ENCODE measurements at places on chromosomes 3 and 15. TPM values are rescaled to one million over a fixed set of nuclear protein-coding genes. Genes with fewer than 3 reads are reported as not detected.
A peak's percentile ranks its signal among the peaks of the same experiment; 100 is the strongest.

The TMEM42 gene
- polyA plus RNA-seq, result 14.1 TPM

The SLC9A9 gene
- 1.1 TPM for polyA plus RNA-seq

The BTD gene
- polyA plus RNA-seq, result 4.2 TPM

The TEX55 gene
- polyA plus RNA-seq, result not detected

The C2CD4A gene
- polyA plus RNA-seq, result not detected

The TRIM42 gene
- polyA plus RNA-seq, result not detected

- DNase-seq, result peak; percentile 74
Measured at GRCh38 chr3:72482589-72483321, 365.5 kb downstream of the SHQ1 start.

GRCh38 chr3:196251918-196252317 is 35.6 kb downstream of the SLC51A start:
- no peak for DNase-seq

GRCh38 chr3:18900994-18901393 is 247.3 kb upstream of the KCNH8 start:
- DNase-seq, result no peak

DNA sequence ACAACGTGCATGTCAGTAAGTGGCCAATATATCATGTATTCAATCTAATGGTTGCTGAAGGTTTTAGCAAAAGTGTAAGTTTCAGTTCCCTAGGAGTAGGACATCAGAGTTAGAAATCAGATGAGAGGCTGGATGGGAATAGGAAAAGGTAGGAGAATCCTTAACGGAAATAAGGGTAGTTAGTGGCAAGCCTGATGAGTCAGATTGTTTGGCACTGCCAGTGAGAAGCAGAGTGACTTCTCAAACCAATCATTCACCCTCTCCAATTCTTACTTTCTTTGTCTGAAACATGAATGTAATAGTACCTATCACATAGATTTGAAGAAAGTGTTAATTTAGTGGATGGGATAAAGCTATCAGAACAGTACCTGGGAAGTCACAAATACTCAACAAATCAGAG is 894.0 kb downstream of the NTRK3 start:
- no peak for DNase-seq

DNA sequence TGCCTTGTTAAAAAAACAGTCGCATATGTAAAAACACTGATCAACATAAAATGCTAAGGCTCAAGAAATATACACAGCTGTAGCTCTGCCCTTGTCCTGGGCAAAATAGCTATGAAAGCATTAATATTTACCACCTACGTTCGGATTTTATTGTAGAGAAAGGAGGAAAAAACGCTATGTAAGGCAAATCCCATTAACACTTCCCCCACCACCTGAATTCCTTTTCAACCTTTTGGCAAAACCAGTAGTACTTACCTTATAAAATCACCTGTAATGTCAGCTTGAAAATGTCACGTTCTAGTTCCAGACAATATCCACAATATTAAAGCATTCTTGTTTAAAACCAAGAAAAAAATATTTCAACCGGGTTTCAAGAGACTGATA is 3.6 kb downstream of the TRA2B start:
- DNase-seq, result no peak

DNA sequence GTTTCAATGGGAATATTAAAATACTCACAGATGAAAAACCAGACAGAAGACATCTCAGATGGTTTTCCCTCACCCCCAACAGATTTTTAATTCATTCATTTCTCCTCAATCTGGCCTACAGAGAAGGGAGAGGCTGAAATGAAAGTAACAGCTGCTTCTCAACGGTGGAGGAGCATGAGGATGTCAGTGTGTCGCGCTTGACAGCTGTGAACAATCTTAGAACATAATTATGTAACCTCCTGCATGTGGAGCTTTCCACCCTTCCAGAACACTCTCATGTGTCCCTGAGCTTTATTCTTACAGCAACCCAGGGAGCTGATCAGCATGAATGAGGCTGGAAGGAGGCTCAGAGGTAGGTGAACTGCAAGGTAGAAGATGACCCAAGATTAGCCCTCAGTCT is 52.7 kb downstream of the MB21D2 start:
- DNase-seq, result peak; percentile 18

DNA sequence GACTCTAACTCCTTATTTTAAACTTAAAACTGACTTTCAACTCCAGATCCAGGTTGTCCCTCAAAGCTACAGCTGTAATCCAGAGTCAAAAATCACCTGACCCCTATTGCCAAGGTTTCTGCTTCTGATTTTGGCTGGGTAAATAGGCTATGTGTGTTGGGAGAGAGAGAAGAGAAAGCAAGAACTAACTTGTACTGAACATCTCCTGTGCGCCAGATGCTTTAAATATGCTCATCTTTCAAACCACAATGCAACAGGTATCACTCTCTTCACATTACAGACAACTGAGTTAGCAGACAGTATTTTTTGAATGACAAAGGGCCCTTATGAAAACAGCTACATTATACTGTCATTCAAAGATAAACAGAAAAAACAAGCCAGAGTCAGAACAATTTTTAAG is 7.0 kb downstream of the WWTR1 start:
- DNase-seq, result no peak

DNA sequence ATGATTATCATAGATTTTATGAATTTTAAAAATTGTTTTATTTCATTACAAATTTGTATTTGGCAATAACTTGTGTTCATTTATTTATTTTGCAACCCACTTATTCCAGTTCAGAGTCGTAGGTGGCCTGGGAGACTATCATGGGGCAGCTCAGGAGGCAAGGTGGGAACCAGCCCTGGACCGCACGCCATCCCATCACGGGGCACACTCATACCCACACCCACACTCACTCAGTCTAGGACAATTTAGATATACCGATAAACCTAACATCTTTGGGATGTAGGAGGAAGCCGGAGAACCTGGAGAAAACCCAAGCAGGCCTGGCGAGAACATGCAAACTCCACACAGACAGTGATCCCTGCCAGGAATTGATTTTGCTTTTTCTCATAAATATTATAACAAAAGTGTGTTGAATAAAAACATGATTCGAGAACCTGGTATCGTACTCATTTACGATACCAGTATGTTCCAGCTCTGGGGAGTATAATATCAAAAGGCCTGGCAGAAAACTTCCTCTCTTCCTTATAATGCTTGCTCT is 205.3 kb downstream of the NFKBIZ start:
- no peak for DNase-seq
